Activated CD8-positive, alpha-beta memory T cell treated with anti-CD3 and anti-CD28 coated beads, Interleukin-2, amount 50 U/mL, for 4 hours (primary cell): ENCODE measurements at places on chromosomes 3 and 15.

DNA sequence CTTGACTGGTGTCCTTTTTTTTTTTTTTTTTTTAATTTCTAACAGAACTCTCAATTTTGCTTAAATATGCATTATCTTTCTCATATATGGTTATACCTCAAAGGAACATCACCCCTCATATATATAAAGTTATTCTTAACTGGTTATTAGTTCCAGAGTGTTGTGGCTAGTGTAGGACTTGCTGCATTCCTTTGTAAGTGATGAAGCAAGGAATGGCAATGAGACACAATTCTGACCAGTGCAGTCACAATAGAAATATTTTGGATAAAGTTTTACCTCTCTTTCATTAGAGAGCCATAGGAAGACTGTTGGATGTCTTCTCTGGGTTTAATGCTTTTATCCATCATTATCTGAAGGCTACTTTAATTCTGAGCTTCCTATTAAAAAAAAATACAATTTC is 75.5 kb upstream of the CBLB start:
- DNase-seq = no peak

DNA sequence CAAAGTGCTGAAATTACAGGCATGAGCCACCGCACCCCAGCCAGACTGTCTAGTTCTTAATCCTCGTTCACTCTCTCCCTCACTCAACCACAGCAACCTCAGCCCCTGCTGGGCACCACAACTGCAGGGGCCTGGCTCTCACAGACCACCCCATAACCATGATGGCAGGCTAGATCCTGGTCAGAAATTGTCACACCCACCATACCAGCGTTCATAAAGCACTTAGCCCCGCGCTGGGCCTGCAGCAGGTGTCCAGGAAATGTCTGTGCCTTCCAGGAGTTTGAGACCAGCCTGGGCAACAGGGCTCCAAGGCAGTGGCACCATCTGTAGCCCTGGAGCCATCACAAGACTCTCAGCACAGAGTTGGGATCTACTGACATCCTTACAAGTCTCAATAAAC is 1.9 kb downstream of the SHISA5 start:
- DNase-seq = no peak

DNA sequence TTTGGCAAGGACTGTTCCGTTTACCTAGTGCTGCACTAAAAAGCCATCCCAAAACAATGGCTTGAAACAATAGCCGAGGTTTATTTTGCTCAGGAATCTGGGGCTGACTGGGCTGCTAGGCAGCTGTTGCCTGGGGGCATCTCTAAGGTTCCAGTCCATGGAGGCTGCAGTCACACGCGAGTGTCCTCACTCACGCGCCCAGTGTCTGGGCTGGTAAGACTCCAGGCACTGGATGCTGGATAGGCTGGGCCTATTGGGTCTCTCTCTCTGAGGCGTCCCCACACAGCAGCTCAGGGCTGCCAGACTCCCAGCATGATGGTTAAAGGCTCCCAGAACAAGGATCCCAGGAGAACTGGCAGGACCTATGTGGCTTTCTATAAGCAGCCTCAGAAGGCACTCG is 34.2 kb downstream of the ALS2CL start:
- DNase-seq = no peak

DNA sequence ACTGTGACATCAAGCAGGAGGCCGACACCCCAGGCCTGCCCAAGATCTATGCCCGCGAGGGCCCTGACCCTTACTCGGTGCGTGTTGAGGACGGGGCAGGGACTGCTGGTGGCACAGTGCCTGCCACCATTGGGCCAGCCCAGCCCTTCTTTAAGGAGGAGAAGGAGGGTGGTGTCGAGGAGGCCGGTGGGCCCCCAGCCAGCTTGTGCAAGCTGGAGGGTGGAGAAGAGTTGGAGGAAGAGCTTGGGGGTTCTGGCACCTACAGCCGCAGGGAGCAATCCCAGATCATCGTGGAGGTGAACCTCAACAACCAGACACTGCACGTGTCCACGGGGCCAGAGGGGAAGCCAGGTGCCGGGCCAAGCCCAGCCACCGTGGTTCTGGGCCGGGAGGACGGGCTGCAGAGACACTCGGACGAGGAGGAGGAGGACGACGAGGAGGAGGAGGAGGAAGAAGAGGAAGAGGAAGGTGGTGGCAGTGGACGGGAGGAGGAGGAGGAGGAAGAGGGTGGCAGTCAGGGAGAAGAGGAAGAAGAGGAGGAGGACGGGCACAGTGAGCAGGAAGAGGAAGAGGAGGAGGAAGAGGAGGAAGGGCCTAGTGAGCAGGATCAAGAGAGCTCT is 5.4 kb downstream of the ZBTB47 start:
- DNase-seq = no peak

DNA sequence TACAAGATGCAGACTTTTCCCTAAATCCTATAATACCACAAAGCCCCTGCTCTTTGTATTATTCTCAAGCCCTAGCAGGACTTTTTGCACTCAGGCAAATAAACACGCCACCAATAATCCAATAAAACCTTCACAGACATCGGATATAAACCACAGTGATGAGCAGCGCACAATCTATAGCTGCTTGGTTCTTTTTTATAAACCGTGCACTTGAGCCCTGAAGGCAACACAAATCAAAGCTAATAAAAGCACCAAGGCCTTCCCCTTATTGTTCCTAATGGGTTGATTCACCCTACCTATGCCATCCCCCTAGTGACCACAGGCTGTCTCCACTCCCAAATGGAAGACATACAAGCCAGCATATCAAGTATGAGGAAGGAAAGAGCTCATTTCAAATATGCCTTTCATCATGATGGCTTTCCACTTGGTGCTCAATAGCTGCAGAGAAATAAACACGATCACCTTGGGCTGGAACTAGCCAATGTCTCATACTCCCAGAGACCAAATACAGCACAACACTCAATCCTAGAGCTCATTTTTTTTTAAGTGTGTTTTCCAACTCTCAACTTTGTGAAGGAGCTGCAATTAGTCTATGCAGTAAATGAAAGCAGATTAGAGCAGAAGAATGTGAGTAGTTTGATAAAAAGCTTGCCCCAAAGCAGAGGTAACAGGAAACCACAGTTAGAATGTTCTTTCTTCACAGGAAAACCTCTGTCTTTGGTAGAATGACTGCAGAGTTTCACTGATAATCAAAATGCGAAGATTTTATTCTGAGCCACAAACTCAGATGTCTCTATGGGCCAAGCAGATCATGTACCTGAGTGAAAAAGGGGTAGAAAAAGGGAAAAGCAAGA is 573.9 kb downstream of the AGBL1 start:
- DNase-seq = no peak

DNA sequence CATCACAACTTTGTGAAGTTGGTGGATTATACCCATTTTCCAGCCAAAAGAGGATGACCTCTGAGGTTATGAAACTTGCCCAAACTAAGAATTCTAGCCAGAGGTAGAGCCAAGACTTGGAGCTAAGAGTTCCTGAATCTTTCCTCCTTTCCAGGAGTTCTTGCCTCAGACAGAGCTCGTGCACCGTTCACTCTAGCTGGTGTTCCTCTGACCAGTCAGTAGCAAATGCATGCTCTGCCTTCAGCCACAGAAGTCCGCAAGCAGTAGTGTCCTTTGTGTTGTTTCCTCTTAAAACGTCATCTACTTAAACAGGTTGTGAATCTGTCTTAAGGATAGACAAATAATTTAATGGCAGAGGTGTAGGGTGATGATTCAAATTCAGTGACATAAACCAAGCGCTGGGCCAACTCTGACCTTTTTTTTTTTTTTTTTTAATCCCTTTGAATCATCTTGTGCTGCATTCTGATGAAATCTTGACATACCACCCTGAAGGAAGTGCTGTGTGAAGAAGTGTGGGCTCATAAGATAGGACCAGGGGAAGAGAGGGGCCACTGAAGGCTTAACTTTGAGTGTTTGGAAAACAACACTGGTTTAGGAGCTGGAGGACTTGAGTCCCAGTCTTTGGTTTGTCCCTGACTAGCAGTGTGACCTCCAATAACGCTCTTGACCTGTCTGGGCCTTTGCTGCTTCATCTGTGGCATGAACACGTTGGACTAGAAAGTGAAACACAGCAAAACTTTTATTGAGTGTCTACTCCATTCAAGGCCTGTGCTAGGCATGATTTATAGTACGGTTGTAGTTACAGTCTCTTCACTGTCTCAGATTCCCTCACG is 53.4 kb downstream of the ITPR1 start:
- no peak for DNase-seq

DNA sequence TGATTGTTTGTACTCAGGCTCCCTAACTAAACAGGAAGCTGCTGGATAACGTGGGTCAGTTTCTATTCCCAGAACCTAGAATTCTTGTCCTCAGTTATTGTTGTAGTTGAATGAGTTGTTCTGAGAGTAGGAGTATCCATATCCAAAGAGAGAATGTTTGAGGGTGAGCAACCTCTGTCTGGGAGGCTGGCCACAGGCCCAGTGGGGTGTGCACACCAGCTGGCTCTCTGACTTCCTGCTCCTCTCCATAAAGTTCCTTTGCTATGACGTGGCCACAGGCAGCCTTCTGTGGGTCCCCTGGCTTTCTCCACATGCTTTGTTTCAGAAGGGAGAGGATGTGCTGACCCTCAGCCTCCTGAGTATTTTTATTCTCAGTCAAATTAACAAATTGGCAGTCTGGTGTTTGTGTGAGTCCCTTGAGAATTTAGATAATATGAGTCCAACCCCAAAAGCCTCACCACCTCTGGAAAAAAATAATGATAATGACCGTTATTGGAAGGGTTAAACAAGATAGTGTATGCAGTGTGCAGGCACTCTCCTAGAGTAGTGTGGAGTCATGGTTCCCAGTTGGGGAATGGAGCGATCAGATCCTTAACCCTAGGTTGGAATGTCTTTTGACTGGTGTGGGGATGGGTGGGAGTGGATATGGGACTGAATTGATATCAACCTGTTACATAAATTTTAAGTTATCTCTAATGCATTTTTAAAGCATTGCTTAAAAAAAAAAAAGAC is 47.6 kb upstream of the MED12L start:
- no peak for DNase-seq

DNA sequence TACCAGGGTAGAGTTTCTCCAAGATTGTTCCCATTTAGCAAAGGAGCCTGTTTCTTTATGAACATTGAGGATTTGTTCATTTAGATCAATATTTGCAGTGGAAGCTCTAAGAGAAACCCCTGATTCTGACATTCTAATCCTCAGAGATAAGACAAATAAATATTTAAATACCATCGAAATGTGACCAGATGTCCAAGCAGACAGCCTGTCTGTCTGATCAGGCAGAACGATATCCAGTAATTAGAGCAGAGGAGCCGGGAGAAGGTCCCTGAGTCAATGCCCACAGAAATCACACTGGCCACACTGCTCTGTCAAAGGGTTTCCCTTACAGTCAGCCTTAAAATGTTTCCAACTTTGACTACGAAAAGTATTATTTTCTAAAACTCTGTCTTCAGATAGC is 15.7 kb upstream of the ARPIN start:
- no peak for DNase-seq

GRCh38 chr15:46786590-46787285 is 930.6 kb upstream of the SEMA6D start:
- no peak for DNase-seq

- no peak for DNase-seq
These were observed 13.2 kb downstream of the IL1RAP start for GRCh38 chr3:190526787-190527762.

DNA sequence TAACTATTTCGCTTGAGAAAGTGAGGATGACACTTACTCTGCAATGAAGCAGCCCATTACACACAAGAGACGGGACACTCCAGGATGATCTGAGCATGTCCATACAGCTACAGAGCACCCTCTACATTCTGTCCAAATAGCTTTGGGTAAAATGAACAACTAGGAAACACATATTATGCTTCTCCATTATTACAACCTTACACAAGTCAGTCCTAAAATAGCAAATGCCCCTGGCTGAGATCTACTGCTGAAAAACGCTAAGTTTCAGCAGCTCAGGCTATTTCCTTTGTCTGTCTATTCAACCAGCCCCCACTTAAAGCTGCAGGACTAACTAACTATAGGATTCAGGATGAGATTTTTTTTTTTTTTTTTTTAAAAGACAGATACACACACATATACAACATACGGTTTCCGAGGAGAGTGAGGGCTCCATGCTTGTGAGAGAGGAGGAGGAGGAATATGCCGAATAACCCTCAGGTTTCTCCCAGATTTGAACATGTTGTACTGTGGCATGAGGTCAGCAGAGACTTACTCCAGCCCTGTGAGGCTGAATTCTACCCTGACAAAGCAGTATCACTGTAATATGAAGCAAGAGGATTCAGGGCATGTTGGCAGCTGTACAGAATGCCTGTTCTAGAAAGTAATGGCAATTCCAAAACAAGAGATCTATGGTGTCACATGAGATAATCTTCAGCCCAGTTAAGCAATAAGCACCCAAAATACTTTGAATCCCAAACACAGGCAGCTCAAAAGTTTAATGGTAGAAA is 117.3 kb upstream of the PLXND1 start:
- no peak for DNase-seq

DNA sequence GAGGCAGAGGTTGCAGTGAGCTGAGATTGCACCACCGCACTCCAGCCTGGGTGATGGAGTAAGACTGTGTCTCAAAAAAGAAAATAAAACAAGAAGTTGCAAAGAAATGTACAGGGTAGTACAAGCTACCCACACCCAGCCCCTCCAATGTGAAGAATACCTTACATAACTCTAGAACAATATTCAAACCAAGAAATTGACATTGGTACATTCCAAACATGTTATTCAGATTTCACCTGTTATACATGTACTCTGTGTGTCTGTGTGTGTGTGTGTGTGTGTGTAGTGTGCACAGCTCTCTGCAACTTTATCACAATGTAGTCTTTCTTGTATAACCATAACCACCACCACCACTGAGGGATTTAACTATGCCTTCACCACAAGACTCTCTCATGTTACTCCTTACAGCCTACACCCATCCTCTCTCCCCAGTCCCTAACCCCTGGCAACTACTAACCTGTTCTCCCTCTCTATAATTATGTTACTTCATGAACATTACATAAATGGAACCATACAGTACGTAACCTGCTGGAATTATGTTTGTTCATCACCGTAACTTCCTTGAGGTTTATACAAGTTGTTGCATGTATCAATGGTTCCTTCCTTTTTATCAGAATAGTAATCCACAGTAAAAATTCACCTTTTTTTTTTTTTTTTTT is 16.2 kb upstream of the TJP1 start:
- no peak for DNase-seq

GRCh38 chr15:36506733-36507356 is 72.6 kb upstream of the CDIN1 start:
- no peak for DNase-seq

DNA sequence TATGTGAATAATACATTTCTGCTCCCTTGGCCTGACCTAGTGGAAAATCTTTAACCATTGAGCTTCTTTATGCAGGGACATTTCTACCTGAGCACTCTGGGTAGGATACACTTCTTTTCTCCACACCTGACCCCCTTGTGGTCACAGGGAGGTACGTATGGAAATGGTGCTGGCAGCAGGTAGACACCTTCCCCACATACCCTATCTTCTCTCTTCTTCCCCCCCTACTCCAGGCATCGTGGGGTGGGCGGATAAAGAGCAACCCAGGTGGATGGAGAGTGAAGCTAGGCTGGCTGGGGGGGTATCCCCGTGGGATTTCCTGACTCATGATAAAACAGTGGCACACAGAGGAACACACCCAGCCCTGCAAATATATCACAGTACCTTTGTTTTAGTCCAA is 312.1 kb downstream of the ARRDC4 start:
- no peak for DNase-seq

- no peak for DNase-seq
These were observed 1.5 kb upstream of the U2SURP start for GRCh38 chr3:142999881-143000280.
